ENCODE measurements at places on chromosomes 2 and 18.

- DNase-seq, result no peak
These were observed 90.3 kb upstream of the ST3GAL5 start for GRCh38 chr2:85978883-85979780.

- DNase-seq, result no peak
These were observed 510.8 kb downstream of the TRIB2 start for GRCh38 chr2:13227578-13227977.

- DNase-seq, result no peak
These were observed 206.0 kb upstream of the SPRED2 start for GRCh38 chr2:65638443-65638842.

DNA sequence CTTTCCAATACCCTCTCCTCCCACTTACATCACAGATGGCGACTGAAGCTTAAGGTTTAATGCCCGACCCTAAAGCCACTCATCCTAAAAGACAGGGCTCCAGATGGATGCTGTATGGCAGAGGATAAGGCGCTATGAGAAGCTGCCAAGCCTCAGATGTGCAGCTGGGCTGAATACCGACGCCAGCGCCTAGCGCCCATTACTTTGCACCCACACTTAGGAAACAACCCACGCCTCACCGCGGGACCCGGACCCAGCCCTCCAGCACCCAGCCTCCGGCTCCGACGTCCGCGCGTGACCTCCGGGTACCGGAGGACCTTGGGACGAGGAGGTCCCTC lies 335 bp downstream of the TRAK2 start:
- no peak for DNase-seq

DNA sequence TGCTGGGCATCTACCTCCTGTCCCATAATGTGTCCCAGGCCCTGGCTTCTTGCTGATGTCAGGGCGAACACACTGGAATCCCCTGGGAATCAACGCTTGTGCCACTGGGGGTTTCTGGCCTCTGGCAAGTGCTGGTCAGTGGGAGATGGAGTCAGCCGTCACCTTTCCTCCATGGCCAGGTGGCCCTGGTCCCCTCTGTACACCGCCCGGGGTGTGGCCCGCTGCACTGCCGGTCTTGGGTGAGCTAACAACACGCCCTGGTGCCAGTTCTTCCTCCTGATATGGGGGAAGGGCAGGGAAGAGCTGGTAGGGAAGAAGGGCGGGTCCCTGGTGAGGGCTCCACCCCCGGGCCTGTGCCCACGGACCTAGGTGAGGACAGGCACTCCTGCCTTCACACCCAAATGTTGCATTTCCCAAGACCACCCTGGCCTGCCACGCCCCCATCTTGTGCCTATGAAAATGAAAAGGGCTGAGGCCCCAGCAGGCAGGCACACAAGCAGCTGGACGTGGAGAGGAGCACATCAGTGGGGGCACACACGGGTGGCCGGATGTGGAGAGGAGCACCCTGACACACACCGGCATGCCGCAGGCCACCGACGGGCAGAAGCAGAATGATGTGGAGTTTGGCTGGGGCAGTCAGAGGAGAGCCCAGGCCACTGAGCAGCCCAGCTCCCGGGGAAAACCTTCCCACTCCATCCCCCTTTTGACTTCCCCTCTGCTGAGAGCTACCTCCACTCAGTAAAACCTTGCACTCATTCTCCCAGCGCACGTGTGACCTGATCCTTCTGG lies 140.5 kb downstream of the ASB1 start:
- DNase-seq, result no peak

- DNase-seq, result no peak
These were observed 156.1 kb downstream of the LDLRAD4 start for GRCh38 chr18:13374468-13375301.

GRCh38 chr2:135985826-135986393 lies 484 bp upstream of the DARS1 start:
- DNase-seq, result peak; percentile 83

DNA sequence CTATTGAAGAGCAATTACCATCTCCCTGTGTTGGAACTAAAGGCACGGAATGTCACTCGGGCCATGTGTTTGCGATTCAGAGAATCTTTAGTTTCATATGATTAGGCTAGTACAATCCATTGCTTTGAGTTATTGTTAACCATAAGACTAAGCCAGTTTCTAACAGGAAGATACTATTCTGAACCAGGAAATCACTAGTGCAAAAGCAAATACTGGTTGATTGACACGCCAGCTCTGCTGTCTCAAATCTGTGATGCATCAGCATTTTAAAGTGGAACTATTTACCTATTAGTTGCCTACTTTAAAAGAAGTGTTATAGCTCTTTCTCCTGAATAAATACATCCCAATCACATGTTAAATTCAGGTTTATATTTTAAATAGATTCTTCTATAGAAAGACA lies 61.9 kb downstream of the AFTPH start:
- no peak for DNase-seq

DNA sequence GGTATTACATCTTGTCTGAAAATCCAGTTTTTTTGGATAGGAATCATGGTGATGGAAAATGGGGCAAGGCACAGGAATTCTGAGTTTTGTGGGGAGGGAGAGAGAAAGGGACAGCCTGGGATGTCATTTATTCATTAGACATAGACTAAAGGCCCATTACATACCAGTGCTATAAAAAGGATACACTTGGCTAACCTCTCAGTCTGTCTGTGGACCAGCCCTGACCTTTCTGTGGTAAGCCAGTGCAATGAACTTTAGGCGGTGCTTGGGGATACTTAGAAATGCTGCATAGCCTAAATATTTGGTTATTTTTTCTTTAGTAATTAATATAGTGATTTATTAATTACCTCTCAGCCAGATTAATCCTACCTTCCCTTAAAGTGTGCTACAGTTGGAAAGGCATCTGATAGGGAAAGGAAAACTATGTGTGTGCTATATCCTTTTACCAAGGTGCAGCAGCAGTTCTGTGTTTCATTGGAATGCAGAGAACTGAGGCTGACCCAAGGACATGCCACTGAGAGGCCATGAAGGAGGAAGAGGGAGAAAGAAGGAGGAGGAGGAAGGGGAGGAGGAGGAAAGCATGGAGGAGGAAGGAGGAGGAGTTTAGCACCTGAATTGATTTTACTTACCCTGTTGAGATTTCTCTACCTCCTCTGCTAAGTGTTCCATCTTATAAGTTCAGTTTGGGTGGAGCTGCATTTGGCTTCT lies 37.5 kb downstream of the KCNS3 start:
- DNase-seq, result no peak

DNA sequence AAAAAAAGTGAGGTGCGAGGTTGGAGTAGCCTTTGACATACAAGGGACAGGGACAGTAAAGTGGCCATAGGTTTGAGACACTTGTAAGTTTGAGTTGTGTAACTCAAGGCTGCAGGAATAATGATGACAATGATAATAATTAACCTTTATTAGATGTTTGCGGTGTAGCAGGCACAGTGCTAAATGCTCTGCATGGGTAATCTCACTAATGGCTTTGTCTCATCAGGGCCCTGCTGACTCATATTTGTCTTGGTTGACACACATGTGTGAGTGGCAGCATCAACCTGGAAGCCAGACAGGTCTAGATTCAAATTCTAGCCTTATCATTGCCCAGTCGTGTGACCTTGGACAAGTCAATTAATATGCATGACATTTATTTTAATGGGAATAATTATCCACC lies 126.2 kb downstream of the FSHR start:
- no peak for DNase-seq

- peak; percentile 4 for DNase-seq
These were observed 75.6 kb upstream of the REG3A start for GRCh38 chr2:79235135-79235534.

DNA sequence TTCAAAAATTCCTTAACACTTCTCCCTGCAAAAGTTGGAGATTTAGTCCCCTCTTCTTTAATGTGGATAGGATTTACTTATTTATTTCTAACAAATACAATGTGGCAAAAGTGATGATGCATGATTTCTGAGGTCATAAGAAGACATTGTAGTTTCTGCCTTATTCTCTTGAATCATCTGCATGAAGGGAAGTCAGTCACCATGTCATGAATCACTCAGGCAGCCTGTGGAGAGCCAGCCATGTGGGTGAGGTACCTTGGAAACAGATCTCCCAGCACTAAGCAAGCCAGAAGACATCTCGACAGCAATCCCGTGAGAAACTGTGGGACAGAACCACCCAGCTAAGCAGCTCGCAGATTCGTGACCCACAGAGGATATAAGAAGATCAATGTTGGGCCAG lies 2.7 kb upstream of the ZC3H8 start:
- DNase-seq, result no peak

DNA sequence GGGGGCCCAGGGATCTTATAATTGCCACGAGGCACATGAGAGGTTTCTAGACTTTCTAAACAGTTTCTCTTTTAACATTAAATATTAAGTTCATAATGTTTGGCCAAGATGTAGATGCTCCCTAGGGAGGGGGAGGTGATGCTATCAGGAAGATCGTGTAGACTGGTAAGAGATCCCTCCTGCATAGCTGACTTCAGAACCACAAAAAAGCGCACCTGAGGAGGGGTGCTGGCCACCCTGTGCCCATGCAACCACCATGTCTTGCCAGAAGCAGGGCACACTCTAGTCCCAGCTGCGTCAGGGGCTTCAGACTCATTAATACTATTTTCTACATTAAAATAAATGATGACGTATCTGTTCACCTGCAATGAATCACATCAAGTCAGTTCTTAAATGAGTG lies 103.4 kb upstream of the SLC35G4 start:
- no peak for DNase-seq

DNA sequence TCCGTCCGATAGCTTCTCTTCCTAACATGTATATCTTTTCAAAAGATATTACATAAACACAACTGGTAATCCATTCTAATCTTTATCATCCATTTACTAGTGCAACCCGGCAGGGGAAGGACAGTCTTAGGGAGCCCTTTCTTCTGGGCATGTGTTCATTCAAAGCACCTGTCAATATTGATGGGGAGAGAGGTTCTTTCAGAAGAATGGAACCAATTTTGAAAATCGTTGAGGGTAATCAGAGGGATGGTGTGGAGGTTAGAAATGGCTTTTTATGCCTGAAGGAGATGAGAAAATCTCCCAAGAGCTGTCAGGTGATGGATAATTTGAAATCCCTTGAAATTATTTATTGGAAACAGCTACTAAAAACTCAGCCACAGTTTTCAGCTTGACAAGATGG lies 561.9 kb upstream of the DCC start:
- DNase-seq, result no peak

DNA sequence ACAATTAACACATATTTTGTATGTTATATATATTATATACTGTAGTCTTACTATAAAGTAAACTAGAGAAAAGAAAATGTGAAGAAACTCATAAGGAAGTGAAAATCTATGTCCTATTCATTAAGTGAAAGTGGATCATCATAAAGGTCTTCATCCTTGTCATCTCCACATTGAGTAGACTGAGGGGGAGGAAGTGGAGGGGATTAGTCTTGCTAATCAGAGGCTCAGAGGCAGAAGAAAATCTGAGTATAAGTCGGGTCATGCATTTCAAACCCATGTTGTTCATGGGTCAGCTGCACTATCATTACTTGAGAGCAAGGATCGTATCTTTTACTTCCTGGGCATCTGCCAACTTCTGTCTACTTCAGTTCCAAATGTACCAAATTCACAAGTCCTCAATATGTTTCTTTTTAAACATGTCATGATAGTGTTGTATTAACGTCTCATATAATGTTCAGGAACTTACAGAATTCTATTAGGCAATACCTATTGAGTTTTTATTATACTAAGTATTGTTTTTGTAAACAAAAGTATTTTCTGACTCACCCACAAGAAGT lies 208.9 kb upstream of the BOD1L2 start:
- DNase-seq, result no peak
